ENCODE measurements at places on chromosomes 2 and 18.

DNA sequence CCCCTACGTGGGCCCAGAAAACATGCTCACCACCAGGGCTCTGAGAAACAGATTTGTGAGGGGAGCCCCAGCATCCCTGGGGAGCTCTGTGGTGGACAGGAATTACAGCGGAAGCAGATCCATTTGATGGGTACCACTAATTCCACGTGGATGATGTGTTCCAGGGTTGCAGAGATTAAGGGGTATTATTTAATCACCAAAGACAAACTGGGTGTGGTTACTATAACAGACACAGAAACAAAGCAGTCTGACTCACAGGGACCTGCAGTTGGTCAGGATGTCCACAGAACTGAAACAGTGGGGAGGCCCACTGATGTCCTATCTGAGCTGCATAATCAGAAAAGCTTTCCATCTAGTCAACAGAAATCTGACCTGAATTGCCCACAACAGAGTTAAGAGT is 65.8 kb downstream of the PSMG2 start:
- no peaks in the 10 kb centered on the region for H3K36me3 ChIP-seq
- no peaks in the 10 kb centered on the region for H3K27me3 ChIP-seq
- H3K4me3 ChIP-seq = no peak overlapping the region
- H3K4me1 ChIP-seq = peaks cover 5% of the 10 kb centered on the region

- DNase-seq = no peak
- peaks cover 2% of the 10 kb centered on the region for H3K4me1 ChIP-seq
- H3K27ac ChIP-seq = no peak overlapping the region
- H3K36me3 ChIP-seq = no peaks in the 10 kb centered on the region
Observed at GRCh38 chr2:150426724-150427123, 60.7 kb downstream of the RND3 start.

DNA sequence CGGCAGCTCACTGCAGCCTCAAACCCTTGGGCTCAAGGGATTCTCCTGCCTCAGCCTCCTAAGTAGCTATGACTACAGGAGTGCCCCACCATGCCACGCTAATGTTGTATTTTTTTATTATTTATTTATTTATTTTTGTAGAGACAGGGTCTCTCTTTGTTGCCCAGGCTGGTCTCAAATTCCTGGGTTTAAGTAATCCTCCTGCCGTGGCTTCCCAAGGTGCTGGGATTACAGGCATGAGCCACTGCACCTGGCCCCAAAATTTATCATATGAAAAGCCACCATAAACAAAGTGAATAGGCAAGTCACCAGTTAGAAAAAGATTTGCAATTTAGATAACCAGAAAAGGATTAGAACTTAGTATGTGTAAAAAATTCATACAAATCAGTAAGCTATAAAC is 138.6 kb upstream of the NCK2 start:
- DNase-seq = no peak
- H3K27me3 ChIP-seq = no peaks in the 10 kb centered on the region
- H3K36me3 ChIP-seq = no peaks in the 10 kb centered on the region
- H3K4me3 ChIP-seq = no peak overlapping the region
- peaks cover 15% of the 10 kb centered on the region for H3K4me1 ChIP-seq

GRCh38 chr2:216970359-216970915 is 110.6 kb upstream of the TNP1 start:
- no peaks in the 10 kb centered on the region for H3K36me3 ChIP-seq
- H3K4me1 ChIP-seq = no peaks in the 10 kb centered on the region
- no peak overlapping the region for H3K27ac ChIP-seq
- H3K27me3 ChIP-seq = peaks cover 13% of the 10 kb centered on the region

- H3K27ac ChIP-seq = no peak overlapping the region
- H3K4me1 ChIP-seq = no peaks in the 10 kb centered on the region
- H3K36me3 ChIP-seq = no peaks in the 10 kb centered on the region
- peaks cover 7% of the 10 kb centered on the region for H3K27me3 ChIP-seq
Observed at GRCh38 chr2:171592036-171592555, 69.8 kb downstream of the CYBRD1 start.

GRCh38 chr2:46876741-46877384 is 38.7 kb downstream of the MCFD2 start:
- no peak overlapping the region for H3K27ac ChIP-seq
- H3K27me3 ChIP-seq = peaks cover 2% of the 10 kb centered on the region
- H3K36me3 ChIP-seq = no peaks in the 10 kb centered on the region
- no peak for DNase-seq
- H3K4me3 ChIP-seq = no peak overlapping the region

DNA sequence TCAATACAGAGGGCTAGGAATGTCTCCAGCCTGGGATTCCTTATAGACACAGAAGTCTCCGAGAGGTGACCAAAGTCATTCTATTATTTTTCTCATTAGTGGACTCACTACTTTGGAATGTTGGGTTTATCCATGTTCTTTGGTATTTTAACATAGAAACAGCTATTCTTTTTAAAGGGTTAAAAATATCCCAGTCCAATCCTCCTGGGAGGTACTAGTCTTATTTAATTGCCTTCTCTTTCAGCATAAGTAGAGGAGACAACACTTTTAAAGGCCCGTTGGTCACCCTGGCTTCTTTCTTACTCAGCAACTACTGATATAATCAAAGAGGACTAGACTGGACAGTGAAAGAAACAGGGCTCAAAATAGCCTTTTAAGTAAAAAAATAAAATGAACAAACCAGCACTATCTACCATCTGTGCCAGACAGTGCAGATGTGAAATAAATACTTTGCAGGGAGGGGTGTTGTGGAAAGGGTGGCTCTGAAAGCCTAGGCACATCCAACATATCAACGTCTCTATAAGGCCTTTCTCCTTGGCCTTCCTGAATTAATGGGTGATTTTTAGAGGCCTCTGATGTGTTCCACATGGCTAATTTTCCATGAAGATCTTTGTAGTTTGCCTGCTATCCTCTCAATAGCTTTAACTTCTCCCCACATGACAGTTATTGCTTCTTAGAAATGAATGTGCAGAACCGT is 334.4 kb upstream of the THUMPD2 start:
- no peak overlapping the region for H3K4me3 ChIP-seq
- H3K36me3 ChIP-seq = no peaks in the 10 kb centered on the region
- no peak for DNase-seq
- no peak overlapping the region for H3K27ac ChIP-seq
- no peaks in the 10 kb centered on the region for H3K27me3 ChIP-seq
- H3K4me1 ChIP-seq = no peaks in the 10 kb centered on the region

- H3K27ac ChIP-seq = no peak overlapping the region
- H3K36me3 ChIP-seq = no peaks in the 10 kb centered on the region
- no peaks in the 10 kb centered on the region for H3K27me3 ChIP-seq
- H3K4me3 ChIP-seq = no peak overlapping the region
- peaks cover 1% of the 10 kb centered on the region for H3K4me1 ChIP-seq
- DNase-seq = no peak
Observed at GRCh38 chr2:182509216-182509615, 82.4 kb upstream of the PDE1A start.

GRCh38 chr2:54366487-54367280 is 89.4 kb upstream of the SPTBN1 start:
- no peaks in the 10 kb centered on the region for H3K36me3 ChIP-seq
- H3K4me3 ChIP-seq = no peak overlapping the region
- DNase-seq = no peak
- H3K4me1 ChIP-seq = no peaks in the 10 kb centered on the region
- H3K27me3 ChIP-seq = no peaks in the 10 kb centered on the region
- H3K27ac ChIP-seq = no peak overlapping the region

- H3K36me3 ChIP-seq = no peaks in the 10 kb centered on the region
- DNase-seq = no peak
- H3K27ac ChIP-seq = no peak overlapping the region
Observed at GRCh38 chr18:48161911-48162698, 231.6 kb upstream of the SMAD2 start.

GRCh38 chr18:37270666-37271052 is 294.9 kb downstream of the CELF4 start:
- H3K27ac ChIP-seq = no peak overlapping the region
- no peaks in the 10 kb centered on the region for H3K4me1 ChIP-seq
- H3K36me3 ChIP-seq = no peaks in the 10 kb centered on the region
- DNase-seq = no peak
- no peak overlapping the region for H3K4me3 ChIP-seq

- no peak overlapping the region for H3K4me3 ChIP-seq
- H3K36me3 ChIP-seq = peaks cover 2% of the 10 kb centered on the region
- DNase-seq = no peak
- no peaks in the 10 kb centered on the region for H3K27me3 ChIP-seq
- H3K4me1 ChIP-seq = peaks cover 29% of the 10 kb centered on the region
Observed at GRCh38 chr2:215535125-215535668, 99.3 kb upstream of the FN1 start.

DNA sequence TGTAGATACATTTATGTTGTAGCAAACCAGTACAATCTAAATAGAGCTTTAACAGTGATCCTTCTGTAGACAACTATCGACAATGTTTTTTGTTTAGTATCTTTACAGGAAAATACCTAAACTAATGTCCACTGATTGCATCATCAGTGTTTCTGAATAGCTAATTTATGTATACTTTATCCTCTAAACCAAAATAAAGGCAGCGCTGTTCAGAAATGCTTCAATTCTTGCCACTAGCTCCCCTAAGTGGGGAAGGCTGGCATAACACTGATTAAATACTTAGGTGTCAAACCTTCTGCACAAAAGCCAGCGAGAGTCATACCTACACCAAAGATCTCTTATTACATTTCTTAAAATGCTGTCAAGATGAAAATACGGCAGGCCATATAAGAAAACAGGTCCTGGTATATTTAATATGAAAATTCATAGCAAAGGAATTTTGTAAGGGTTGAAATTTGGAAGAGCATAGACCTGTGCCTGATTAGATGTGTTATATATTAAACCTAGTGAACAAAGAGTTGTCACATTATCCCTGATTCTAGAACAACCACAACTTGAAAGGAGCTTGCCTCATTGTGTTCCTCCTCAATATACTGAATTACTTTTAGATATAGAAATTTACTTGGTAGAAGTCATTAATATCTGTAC is 1693.4 kb upstream of the SLC39A10 start:
- H3K4me3 ChIP-seq = no peak overlapping the region
- no peak for DNase-seq
- peaks cover 24% of the 10 kb centered on the region for H3K4me1 ChIP-seq
- H3K27ac ChIP-seq = peak overlapping the region; percentile 89

GRCh38 chr2:202599911-202600310 is 34.9 kb upstream of the FAM117B start:
- no peaks in the 10 kb centered on the region for H3K27me3 ChIP-seq
- H3K36me3 ChIP-seq = no peaks in the 10 kb centered on the region
- H3K4me3 ChIP-seq = no peak overlapping the region

DNA sequence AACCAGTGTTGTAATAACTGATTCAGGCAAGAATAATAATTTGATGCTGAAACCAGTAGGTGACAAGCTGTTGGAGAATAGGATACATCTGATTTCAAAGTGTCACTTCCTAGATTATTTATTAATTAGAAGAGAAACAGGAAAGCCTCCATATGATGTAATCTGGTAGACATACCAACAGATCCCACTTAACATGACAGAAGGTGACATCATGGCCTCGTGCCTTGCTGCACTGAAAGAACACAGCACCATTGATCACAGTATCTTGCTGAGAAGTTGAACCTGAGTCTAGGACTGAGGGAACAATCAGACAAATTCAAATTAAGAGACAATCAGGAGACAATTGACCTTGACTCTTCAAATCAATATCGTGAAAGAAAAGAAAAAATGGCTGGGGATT is 131.6 kb upstream of the DLGAP1 start:
- H3K4me3 ChIP-seq = no peak overlapping the region
- H3K27ac ChIP-seq = no peak overlapping the region
- DNase-seq = no peak
- no peaks in the 10 kb centered on the region for H3K36me3 ChIP-seq
- H3K27me3 ChIP-seq = peaks cover 2% of the 10 kb centered on the region
- peaks cover 8% of the 10 kb centered on the region for H3K4me1 ChIP-seq

GRCh38 chr2:134739879-134740301 is 21.1 kb upstream of the TMEM163 start:
- no peaks in the 10 kb centered on the region for H3K4me1 ChIP-seq
- DNase-seq = no peak
- no peak overlapping the region for H3K27ac ChIP-seq

GRCh38 chr2:203783496-203784203 is 77.2 kb downstream of the CD28 start:
- H3K27ac ChIP-seq = no peak overlapping the region
- no peak overlapping the region for H3K4me3 ChIP-seq
- H3K36me3 ChIP-seq = no peaks in the 10 kb centered on the region
- no peaks in the 10 kb centered on the region for H3K4me1 ChIP-seq

- no peaks in the 10 kb centered on the region for H3K27me3 ChIP-seq
- no peak for DNase-seq
- H3K4me3 ChIP-seq = no peak overlapping the region
- H3K4me1 ChIP-seq = peaks cover 23% of the 10 kb centered on the region
- peak overlapping the region; percentile 19 for H3K27ac ChIP-seq
Observed at GRCh38 chr2:109065391-109065734, 63.6 kb upstream of the SH3RF3 start.

- DNase-seq = no peak
- H3K36me3 ChIP-seq = no peaks in the 10 kb centered on the region
- no peak overlapping the region for H3K27ac ChIP-seq
- no peak overlapping the region for H3K4me3 ChIP-seq
- no peaks in the 10 kb centered on the region for H3K27me3 ChIP-seq
- H3K4me1 ChIP-seq = peaks cover 4% of the 10 kb centered on the region
Observed at GRCh38 chr2:63784461-63784860, 57.2 kb upstream of the UGP2 start.

- DNase-seq = no peak
- no peak overlapping the region for H3K4me3 ChIP-seq
- peaks cover 41% of the 10 kb centered on the region for H3K27me3 ChIP-seq
- H3K4me1 ChIP-seq = no peaks in the 10 kb centered on the region
Observed at GRCh38 chr2:11665028-11665427, 5.0 kb downstream of the NTSR2 start.

- no peak for DNase-seq
- no peaks in the 10 kb centered on the region for H3K36me3 ChIP-seq
- no peak overlapping the region for H3K4me3 ChIP-seq
- H3K27me3 ChIP-seq = no peaks in the 10 kb centered on the region
Observed at GRCh38 chr18:13305301-13305700, 86.7 kb downstream of the LDLRAD4 start.

- H3K27me3 ChIP-seq = peaks cover 59% of the 10 kb centered on the region
- H3K27ac ChIP-seq = no peak overlapping the region
- H3K4me1 ChIP-seq = peaks cover 15% of the 10 kb centered on the region
- no peak overlapping the region for H3K4me3 ChIP-seq
- DNase-seq = no peak
Observed at GRCh38 chr2:19351499-19351898, 6.9 kb downstream of the OSR1 start.

GRCh38 chr18:27008575-27008974 is 143.1 kb upstream of the AQP4 start:
- peaks cover 4% of the 10 kb centered on the region for H3K4me1 ChIP-seq
- no peaks in the 10 kb centered on the region for H3K27me3 ChIP-seq
- H3K36me3 ChIP-seq = no peaks in the 10 kb centered on the region
- no peak overlapping the region for H3K27ac ChIP-seq
